ENCODE measurements at places on chromosomes 13 and 19.

GRCh38 chr19:51822946-51823345 is 28.0 kb downstream of the FPR3 start:
- no peak for DNase-seq

- no peak for DNase-seq
Measured at GRCh38 chr13:99800951-99801350, 170.6 kb downstream of the ZIC5 start.

DNA sequence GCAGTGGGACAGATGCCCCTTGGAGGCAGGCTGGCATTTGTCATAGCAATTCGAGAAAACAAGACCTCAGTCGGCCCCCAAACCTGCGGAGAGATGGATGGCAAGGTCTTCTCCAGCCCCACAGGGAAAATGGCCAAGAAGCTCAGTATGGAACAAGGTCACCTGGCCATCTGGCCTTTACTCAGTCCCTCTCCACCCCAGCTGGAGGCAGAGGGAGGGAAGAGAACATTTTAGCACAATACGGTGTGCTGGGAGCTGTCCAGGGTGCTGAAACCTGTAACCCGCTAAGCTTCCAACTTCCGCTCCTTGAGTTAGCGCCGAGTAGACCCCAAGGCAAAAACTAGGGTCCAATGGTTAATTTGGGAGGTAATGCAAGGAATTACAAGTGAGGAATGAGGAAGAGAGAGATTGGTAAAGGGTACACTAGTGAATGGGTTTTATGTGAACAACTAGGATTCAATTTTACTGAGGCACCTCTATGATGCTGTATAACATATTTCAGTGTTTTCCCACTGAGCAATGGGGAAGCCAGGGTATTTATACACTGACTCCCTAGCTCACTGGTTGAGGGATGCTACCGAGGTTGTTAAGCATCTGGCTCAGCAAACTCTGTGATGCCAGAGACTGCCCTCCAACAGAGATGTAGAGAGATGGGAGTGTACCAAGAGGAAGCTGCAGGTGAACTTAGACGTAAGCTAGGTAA is 64.3 kb downstream of the CACNA1A start:
- DNase-seq = peak; percentile 47

- no peak for DNase-seq
Measured at GRCh38 chr19:48946463-48947257, 8.0 kb upstream of the BAX start.

- no peak for DNase-seq
Measured at GRCh38 chr19:15563931-15564330, 51.1 kb upstream of the CYP4F8 start.

GRCh38 chr19:48873476-48874302 is 1.5 kb downstream of the PPP1R15A start:
- DNase-seq = no peak

DNA sequence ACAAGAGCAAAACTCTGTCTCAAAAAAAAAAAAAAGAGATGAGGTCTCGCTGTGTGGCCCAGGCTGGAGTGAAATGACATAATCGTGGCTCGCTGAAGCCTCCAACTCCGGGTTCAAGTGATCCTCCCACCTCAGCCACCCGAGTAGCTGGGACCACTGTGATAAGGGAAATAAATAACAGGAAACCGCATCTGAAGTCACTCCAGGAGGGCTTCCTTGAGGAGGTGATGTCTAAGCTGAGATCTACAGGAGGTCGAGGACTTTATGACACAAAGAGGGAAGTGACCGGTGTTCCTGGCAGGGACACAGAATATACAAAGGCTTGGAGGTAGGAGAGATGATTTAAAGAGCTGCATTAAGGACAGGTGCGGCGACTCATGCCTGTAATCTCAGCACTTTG is 8.9 kb upstream of the NR2F6 start:
- DNase-seq = no peak

DNA sequence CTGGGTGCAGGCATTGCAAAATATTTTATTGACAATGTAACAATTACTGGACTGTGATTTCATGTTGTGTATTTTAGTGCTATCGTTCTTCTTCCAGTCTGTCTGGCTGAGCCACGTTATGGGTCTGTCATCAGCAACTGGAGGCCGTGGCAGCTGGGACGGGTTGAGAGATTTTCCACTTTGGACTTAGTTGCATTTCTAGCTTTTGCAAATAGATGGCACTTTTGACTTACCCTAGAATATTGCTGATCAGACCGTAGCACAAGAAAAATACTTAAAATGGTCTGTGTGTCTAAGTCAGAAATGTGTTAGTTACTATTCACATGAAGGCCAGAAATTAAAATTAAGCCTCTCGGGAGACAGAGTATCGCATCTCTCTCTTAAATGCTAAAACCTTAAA is 211.1 kb downstream of the TEX29 start:
- DNase-seq = no peak

GRCh38 chr13:64239372-64239771 is 2823.7 kb upstream of the PCDH20 start:
- no peak for DNase-seq

DNA sequence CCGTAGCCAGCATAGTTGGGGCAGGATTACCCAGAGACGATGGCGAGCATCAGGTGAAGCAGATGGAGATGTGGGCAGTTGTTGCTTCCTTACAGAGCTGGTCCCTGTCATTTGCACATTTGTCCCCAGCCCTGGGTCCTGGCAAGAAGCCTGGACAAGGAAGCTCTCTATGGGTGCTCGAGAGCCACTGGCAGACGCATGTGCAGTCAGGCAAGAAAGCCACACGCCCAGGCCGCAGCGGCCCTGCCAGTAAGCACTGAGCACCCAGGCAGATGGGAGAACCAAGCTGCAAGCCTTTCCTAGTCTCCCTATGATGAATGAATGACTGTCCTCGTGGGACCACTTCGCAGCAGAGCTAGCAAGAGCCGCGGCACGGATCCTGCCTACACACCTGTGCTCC is 182.8 kb downstream of the FOXO1 start:
- no peak for DNase-seq

DNA sequence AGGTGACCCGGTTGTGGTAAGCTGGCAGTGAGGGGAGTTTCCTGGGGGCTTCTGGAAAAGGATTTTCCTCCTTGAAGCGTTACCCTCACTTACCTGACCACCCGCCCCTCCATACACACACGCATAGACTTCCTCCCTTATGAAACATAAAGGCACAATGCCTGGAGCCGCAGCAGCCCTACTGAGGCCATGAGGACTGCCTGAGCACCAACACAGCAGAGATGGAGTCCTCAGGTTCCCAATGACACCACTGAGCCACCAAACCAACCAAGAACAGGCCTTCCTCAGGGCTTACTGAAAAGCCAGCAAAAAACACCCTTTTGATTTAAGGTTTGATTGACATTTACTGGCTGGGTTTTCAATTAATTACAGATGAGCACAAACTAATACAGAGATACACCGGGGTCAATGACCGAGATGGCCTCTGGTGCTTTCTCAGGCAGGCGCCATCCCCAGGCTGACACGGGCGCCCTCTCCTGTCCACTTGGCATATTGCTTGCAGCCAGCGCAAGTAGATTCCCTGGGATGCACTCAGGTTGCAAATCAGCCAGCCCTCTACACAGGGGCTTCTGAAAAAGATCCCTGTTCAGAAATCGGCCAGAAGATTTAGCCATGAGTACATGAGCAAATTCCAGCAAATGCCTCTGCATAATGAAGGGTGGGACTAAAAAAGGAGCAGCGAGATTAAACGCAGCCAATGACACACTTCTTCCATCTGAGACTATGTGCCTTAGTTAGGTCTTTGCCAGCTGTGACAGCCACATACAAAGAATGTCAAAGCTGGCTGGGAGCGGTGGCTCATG is 14.8 kb downstream of the OPA3 start:
- peak; percentile 45 for DNase-seq

DNA sequence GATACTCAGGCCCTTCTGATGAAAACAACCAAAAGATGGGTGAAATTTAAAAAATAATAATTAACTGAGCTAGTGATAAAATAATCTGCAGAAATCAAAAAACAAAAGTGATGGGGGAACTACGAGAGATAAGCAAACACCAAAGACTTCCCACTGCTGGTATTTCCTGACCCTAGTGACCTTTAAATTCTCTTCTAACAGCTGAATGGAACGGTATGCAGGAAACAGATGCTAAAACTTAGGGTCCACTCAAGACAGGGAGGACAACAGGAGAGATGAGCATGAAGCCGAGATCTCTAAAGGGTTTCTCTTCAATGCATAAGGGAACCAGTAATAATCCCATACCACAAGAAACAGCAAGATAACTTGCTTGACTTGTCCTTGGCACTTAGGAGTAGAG is 50.8 kb downstream of the USP12 start:
- no peak for DNase-seq

- no peak for DNase-seq
Measured at GRCh38 chr13:41244556-41244955, 18.8 kb downstream of the MTRF1 start.

DNA sequence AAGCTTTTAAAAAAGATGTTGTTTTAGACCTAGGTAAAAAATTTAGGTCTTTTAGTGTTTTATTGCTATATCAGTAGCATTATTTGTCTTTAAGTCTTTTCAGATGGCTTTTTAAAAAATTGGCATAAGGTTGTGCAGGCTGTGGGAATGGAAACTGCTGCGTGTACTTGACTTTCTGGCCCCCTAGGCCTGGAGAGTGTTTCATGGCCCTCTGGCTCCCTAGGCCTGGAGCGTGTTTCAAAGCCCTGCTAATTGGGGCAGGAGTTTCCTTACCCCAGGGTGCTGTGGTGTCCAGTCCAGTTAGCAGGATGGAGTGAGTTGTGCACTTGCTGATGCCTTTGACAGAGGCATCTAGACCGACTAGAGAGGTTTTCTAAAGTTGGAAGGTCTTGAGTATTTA is 23.8 kb downstream of the PRAM1 start:
- no peak for DNase-seq

DNA sequence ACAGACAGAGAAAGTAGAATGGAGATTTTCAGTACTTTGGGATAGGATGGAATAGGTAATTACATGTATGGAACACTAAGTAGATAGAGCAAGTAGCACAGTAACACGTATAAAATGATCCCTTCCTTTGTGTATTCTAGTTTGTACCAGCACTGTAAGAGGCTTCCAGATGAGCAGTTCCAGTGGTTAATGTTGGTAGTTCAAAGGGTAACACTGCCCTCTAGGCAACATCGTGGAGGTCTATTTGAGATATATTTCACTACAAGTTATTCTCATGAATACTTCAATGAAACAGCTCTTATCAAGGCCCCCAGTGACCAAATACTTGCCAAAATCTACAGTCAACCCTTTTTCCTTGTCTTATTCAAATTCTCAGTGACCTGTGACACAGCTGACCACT is 13.5 kb upstream of the ZNF563 start:
- DNase-seq = no peak

- DNase-seq = no peak
Measured at GRCh38 chr19:38185562-38185961, 38.5 kb downstream of the DPF1 start.

DNA sequence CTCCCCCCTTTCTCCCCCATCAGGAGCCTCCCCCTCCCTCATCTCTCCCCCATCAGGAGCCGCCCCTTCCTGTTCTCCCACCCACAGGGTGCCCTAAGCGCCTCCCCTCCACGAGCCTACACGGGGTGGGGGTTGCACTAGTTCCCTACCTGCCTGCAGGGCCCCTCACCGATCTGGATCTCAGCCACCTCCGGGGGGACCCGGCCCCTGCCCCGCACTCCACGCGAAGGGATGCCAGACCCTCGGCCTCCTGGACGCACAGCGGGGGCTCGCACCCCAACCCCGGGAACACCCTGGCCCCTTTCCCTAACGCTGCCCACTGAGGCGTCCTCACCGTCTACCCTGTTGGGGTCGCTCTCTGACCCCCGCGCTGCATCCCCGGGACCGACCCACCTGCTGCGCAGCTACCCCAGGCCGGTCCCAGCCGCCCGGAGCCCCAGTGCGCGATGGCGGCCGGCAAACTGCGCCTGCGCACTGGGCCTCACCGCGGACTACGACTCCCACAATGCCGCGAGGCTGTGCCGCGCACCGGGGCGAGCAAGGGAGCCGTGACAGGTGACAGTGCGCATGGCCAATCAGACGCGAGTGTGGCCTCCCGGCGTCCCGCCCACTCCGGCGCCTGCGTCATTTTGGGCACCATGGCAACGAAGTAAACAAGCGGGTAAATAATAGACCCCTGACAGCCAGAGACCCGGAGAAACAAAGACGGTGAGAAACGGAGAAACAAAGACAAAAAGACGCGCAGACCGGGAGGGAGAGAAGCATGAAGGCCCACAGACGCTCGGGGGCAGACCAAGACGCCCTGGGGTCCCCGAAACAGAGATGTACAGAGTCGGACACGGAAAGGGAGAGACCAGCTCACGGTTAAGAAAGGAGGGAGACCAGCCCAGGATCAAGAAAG is at the start of gene ZSCAN18:
ZSCAN18 (minus strand) TSS at position 451 of the 901 bp plus-strand sequence. CDS start 7,964 bp downstream, outside the sequence.
- DNase-seq = peak; percentile 95

DNA sequence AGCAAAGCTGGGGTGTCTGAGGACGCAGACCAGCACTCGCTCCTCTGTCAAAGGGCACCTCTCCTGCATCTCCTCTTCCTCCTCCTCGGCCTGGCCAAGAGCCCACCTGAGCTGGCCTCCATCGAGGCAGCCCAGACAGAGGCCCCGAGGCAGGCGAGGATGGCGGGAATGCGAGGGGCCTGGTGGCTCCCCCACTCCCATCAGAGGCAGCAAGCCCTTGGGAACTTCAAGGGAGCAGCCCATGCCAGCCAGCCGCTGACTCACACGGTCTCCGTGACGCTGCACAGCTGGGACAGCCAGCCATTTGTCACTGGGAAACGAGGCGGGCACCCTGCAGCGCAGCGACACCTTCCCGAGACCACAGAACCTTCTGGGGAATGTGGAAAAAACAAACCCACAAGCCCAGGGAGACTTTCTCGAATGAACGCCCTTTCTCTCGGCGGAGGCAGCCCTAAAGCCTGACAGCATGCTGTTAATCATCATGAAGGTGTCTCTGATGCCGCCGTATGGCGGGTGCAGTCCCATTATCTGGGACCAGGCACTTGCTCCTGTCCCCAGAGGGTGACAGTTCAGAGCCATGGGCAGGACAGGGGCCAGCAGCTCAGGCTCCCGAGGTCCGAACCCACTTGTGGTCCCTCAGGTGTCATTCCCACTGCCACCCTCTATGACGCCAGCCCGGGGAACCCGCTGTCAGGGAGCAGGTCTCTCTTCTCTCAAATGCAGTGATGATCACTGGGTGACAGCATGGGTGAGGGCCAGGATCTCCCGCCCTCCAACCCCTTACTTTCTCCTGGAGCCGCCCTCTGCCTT is 53.0 kb downstream of the PEPD start:
- no peak for DNase-seq

DNA sequence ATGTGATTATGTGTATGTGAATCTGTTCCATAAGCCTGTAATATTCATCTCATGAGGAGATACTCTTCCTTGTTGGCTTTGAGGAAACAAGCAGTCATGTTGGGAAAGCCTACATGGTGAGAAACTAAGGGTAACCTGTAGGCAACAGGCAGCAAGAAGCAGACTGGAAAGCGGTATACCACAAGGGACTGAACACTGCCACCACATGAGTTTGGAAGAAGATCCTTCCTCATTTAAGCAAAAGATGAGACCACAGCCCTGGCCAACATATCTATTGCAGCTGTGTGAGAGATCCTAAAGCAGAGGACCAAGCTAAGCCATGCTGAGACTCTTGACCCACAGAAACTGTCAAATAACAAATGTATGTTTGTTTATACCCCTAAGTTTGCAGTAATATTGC is 134.8 kb downstream of the B3GLCT start:
- no peak for DNase-seq

GRCh38 chr19:41029524-41030432 is 38.7 kb downstream of the CYP2B6 start:
- DNase-seq = no peak
